ENCODE measurements at places on chromosomes 11 and 22. TPM values are rescaled to one million over a fixed set of nuclear protein-coding genes. Genes with fewer than 3 reads are reported as not detected.

The CCDC81 gene
- 9.2 TPM for total RNA-seq

The SYCE3 gene
- total RNA-seq: not detected

The ALDH3B2 gene
- not detected for total RNA-seq

The OSM gene
- total RNA-seq: 0.76 TPM

The TUBA8 gene
- 2.2 TPM for total RNA-seq

The GGTLC3 gene
- not detected for total RNA-seq

The GLYATL2 gene
- not detected for total RNA-seq

The FAM227A gene
- 10.4 TPM for total RNA-seq

The DDX25 gene
- 0.46 TPM for total RNA-seq

The MISFA gene
- total RNA-seq: not detected

The MACROD1 gene
- 1.8 TPM for total RNA-seq

The P2RY2 gene
- total RNA-seq: 2.8 TPM

The VSIG10L2 gene
- total RNA-seq: 9.5 TPM
